ENCODE measurements at places on chromosomes 1 and 21.
A peak's percentile ranks its signal among the peaks of the same experiment; 100 is the strongest.

DNA sequence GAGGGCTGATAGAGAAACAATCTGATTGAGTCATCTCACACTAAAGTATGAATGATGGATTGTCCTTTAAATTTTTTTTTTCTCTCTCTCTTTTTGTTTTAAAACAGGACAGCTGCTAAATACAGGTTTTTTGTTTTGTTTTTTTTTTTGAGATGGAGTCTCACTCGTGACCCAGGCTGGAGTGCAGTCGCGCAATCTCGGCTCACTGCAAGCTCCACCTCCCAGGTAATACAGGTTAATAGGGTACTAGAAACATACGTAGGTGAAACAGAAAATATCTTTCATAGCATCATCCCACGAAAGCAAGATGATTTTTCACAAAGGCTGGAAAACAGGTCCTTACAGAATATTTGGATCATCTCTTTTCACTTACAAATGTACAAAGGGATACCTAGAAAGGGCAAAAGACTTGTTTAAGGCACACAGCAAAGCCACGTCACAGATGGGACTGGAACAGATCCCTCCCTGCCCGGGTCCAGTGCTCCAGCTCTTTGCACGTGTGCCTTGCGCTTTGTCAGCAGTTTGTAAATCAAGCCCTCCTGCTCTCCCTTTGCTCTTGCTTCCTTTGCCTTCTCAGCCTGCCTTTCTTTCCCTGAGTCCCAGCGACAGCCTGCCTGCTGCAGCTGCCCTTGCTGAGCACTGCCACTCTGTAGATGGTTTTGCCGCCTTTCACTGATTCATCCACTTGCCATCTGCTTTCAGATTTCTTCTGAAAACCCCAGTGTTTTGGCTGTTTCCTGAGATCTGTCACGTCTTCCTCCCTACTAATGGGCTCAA is 171.3 kb upstream of the BEND5 start:
- peak; percentile 90 for DNase-seq

GRCh38 chr1:201538612-201539551 is at the start of gene NAV1:
Gene NAV1, plus strand, starts transcription at chr1:201539127. Its CDS starts 83,758 bp downstream, at chr1:201622885.
- peak; percentile 46 for DNase-seq

DNA sequence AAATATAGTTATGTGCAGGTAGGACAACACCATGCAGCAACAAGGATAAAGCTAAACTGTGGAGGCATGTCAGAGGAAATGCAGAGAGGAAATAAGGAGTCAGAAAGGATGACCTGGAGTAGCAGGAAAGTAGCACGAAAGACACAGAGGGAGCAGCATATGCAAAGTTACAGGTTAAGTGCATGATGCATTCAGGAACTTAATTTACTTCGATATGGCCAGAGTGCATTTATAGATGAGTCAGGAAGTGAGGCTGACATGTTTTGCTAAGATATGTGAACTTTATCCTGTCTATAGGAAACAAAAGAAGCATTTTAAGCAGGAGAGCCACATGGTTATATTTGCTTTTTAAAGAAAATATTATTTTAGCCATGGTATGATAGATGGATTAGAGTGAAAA is 15.4 kb upstream of the MUTYH start:
- no peak for DNase-seq

GRCh38 chr1:162003830-162004215 is 19.8 kb downstream of the OLFML2B start:
- peak; percentile 19 for DNase-seq

DNA sequence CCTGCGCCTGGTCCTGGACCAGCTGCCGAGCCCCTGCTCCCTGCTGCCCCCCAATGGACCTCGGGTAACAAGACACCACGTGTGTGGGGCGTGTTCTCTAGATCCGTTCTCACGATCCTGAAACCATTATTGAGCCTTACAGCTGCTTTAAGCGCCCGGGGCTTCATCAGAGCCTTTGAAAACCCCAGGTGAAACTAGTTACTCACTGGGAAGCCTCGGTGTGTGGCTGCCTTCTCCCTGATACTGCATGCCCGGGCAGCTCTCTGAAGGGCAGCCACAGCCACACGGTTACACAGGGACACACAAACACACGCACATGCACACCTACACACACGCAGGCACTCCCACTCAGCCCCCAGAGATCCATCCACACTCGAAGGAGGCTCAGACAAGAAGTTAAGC is 5.3 kb downstream of the HES2 start:
- peak; percentile 63 for DNase-seq

DNA sequence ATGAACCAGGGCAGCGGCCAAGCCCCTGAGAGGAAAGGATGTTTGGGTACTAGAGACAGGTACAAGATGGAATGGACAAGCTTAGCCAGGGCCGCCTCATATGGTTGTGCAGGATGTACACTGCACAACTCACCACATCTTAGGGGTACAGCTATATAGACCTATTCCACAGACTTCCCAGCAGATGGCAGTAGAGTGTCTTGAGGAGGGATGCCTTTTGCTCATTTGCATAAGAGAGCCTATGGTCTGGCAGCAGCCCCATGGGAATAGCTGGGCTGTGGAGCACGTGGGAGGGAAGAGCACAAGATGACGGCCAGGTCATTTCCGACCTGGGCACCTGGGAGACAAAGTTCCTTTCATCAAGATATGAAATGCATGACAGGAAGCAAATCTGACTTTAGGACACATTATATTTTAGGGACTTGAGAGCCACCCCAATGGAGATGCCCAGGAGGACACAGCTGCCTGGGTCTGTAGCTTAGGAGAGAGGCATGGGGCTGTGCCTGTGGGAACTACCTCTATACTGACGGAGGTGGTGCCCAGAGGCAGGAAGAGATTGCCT is 215.5 kb downstream of the KCNJ6 start:
- DNase-seq, result peak; percentile 86

- DNase-seq, result no peak
These were observed 41.9 kb downstream of the NGF start for GRCh38 chr1:115295904-115296696.
